Left ventricle myocardium inferior (tissue), 1 donor: ENCODE measurements at places on chromosomes 7 and 10. TPM values are rescaled to one million over a fixed set of nuclear protein-coding genes. Genes with fewer than 3 reads are reported as not detected.

DNA sequence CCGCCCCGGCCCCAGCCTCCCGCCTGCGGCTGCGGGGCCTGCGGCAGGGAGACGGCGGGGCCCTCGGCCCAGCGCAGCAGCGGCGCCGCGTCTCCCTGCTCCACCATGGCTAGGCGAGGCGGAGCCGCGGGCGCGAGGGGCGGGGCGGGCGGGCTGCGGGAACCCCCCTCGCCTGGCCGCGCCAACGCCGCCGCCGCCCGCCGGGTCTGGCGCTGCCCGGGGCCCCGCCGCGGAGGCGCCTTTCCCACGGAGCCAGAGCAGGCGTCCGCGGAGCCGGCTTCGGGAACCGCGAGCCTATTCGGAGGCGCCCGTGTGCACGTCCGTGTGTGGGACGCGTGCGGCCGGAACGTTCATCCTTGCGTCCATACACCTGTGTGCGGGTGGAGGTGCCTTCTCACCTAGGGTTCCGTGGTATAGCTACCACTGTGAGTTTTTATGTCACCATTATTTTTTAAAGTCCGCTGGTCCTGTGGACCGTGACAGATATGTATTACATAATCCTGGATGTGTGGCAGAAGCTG, at the start of gene DENND11:
Gene DENND11, minus strand, starts transcription at position 120 of the 521 bp plus-strand sequence. Its CDS starts 13 bp downstream, at position 107.
- peak; percentile 56 for DNase-seq

DNA sequence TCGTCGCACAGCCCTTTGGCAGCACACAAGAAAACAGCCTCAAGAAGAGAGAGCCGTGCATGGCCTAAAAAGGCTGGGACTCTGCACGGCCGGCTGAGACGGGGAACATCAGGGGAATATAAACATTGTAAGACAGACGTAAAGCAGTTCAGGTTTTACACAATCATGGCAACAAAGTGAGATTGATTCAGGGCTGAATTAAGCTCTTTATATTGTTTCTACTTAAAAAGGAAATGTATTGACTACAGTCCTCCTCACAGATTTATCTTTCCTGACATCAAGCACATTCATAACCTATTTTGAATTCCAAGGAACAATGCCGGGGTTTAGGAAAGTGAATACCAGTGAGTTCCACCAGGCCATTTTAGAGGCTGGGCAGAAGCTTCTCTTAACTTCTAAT, 25.2 kb downstream of the SORBS1 start:
- DNase-seq = no peak

GRCh38 chr7:110417611-110418010, 673.3 kb upstream of the LRRN3 start:
- DNase-seq = no peak

DNA sequence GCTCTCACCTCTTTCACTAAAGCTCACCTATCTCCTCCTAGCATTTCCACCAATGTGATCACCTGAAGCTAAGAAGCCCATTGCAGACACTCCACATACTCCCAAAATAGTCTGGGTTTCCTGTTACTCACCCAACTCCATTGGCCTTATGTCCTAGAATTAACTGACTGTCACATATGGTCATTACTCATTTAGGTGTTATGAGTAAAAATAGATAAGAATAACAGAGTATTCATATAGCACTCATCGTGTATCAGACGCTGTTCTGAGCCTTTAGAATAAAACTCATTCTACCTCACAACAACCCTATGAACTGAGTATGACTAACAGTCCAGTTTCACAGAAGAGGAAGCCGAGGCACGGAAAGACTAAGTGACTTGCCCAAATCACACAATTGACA, 174.2 kb upstream of the NPVF start:
- no peak for DNase-seq

- peak; percentile 29 for DNase-seq
Measured at GRCh38 chr7:123624527-123625183, 23.0 kb downstream of the ASB15 start.

- DNase-seq = no peak
Measured at GRCh38 chr10:58942724-58943123, 233.7 kb upstream of the PHYHIPL start.

- no peak for DNase-seq
Measured at GRCh38 chr10:115051216-115051615, 41.9 kb upstream of the ATRNL1 start.

GRCh38 chr10:44811072-44811471, 100.1 kb upstream of the TMEM72 start:
- DNase-seq = no peak

- no peak for DNase-seq
Measured at GRCh38 chr10:48777110-48777509, 92.4 kb downstream of the WDFY4 start.

DNA sequence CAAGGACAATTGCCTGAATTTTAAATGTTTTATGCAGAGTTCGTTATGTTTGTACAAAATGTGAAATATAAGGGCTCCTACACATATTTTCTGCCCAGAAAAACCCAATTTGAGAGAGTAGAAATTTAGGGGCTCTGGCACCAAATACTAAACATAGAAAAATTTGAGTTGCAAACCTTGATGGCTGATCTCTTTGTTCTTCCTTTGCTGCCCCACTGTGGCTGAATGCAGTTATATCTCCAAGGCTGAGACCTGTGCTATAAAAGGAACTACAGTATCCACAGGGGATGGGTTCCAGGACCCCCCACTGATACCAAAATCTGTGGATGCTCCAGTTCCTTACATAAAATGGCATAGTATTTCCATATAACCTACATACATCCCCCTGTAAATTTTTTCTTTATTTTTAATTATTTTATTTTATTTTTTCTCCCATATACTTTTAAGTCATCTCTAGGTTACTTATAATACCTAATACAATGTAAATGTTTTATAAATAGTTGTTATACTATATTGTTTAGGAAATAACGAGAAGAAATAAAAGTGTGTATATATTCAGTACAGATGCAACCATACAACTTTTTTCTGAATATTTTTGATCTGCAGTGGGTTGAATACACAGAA, 22.5 kb downstream of the CFAP43 start:
- DNase-seq = no peak

The NACAD gene
- 3.8 TPM for total RNA-seq

DNA sequence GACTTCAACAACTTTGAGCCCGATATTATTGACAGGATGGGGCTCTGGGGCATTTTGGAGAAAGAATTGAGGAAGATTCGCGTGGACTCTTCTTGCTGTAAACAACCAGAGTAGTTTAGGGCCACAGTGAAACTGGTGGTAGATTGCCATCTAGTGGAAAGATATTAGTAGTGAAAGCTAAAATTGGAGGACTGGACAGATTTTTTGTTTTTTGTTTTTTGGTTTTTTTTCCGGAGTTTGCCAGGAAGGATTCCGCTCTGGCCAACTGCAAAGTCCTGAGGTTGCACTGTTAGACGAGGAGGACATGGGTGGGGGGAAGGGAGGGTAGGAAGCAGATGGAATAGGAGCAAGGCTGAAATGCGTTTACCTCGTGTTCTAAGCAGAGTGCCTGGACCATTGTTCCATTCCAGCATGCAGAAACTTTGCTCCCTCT, 11.7 kb downstream of the NOBOX start:
- no peak for DNase-seq

DNA sequence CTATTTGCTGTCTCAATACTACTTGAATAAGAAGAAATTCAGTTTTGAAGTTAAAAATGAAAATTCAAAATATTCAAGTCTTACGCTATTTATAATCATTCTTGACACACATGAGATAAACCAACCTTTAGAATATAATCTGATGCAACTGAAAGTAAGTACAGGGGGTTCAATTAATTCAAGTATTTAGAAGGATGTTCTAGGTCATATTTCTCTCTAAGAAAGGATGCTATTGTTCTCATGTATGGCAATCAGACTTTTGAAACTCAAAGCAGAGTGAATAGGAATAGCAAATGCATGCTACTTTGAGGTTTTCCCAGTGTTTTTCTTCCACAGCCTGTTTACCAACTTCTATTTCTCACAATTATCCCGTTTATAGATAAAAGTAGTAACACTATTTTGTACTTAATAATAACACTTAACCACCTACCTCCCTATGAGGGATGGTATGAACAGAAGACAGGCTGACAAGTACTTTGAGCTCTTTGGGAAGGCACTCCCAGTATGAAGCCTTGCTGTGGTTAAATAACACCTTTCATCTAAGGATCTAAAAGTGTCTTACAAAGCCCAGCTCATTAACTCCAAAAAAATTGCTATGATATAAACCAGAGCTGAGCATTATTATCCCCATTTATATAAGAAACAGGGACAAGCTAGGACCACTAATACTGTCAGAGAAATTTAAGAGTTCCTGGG, 18.0 kb upstream of the SPOCK2 start:
- no peak for DNase-seq

The THSD7A gene
- 1.6 TPM for total RNA-seq

The GBX1 gene
- total RNA-seq = 1.9 TPM

The POMZP3 gene
- total RNA-seq = 7.8 TPM

DNA sequence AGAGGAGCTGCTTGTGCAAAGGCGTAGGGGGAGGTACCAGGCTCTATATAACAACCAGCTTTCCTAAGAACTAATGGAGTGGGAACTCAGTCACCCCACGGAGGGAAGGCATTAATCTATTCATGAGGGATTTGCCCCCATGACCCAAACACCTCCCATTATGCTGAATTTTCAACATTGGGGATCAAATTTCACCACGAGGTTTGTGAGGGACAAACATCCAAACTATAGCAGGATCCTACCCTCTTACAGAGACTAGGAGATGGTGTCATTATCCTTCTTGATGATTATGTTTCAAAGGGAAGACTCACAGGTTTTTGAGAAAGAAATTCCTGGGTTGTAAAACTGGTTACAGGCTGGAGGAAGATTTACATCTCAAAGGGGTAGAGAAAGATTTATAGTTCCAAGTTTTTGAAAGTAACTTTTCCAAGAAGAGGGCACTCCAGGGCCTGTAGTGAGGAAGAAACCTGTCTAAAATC, 295.0 kb upstream of the DKK1 start:
- DNase-seq = no peak

DNA sequence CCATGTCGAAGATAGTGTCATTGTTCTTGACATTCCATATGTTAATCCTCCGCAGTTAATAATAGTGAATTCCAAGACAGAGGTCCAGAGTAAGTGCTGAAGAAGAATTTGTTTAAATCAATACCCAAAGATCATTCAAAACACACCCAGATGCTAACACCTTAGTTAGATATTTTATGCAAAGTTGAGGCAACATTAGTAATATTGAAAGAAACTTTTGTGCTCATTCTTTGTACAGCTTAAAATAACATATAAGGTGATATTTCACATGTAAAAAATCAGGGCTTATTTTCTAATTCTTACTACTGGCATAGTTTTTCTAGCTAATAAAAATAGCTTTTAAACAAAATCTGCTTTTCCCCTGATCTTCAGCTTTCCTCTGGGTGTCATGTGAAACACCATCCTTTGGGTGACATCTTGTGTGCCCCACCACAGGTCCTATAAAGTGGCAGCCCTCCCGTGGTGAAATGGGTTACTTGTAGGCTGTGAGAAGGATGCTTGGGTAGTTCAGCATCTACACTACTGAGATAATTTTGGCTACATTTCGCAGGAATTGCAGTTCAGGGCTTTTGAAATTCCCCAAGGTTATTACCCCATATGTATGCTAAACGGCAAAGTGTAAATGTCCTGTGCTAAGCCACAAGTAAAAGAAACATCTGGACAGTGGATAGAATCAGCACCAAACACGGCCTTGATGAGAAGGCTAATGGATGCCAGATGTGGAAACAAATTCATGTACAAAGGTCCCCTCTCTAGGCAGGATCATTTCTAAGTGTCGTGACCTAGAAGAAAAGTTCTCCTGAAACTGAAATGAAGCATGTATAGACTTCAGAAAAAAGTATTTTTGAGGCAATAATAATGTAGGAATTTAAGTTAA, 105.4 kb downstream of the GRM3 start:
- DNase-seq = no peak

DNA sequence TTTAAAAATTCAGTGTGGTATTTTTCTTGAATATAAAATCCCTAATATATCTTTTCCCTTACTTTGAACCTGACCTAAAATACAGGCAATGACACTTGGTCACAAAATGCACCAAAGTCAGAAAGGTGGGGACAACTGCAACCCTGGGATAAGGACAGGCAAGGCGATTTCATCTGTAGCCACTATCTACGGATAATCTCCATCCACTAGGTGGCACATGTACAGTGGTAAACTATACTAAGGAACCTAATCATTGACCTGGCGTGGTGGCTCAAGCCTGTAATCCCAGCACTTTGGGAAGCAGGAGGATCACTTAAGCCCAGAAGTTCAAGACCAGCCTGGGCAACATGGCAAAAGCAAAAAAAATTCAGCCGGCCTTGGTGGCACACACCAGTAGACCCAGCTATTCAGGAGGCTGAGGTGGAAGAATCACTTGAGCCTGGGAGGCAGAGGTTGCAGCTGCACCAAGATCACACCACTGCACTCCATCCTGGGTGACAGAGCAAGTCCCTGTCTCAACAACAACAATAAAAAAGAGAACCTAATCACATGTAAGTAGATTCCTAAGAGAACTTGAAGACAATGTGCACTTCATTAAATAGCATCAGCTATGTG, 98.9 kb downstream of the KMT2C start:
- DNase-seq = no peak

- no peak for DNase-seq
Measured at GRCh38 chr10:97117372-97117771, 68.4 kb downstream of the SLIT1 start.

DNA sequence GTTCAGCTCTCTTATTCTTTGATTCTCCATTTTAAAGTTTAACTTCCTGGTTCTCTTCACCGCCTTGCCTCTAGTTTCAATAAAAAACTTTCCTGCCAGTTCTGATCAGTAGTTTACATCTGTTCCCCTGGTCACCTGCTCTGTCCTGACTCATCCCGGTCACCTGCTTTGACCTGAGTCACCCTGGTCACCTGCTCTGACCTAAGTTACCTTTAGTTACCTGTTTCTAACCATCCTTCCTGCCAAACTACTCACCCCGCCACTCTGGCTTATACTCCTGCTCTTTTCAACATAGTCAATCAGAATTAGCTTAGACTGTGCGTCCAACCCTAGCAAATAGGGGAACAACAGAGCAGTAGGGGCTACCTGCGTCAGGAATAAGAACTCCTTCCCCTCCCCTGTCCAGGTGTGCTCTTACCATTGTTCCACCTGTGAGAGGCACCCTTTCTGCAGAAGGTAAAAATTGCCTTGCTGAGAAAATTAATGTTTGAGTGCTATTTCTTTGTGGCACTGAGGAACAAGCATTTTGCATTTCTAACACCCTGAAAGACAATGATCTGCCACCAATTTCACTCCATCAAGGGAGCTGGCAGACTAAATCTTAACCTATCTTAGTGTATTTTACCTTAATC, 263.6 kb downstream of the DOCK4 start:
- no peak for DNase-seq

The PIP gene
- total RNA-seq = not detected

DNA sequence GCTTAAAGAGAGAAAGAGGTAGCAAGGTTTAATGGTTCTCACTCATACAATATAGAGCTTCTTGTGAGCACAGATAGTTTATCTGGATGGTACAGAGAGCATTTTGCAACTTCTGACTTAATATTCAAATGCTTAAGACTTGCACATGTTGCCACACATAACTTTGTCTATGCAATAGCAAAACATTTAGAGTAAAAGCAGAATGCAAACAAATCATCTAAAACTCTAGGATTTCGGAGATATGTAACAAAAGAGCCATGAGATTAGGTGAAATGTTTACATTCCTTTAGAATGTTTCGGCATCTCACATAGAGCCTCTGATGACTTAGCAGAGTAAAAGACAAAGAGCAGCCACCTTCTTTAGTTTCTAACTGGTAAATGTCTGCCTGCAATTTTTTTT, 717.1 kb upstream of the LRRN3 start:
- DNase-seq = no peak

The COL1A2 gene
- total RNA-seq = 96.6 TPM

The PON1 gene
- total RNA-seq = not detected

The SPDYE1 gene
- not detected for total RNA-seq
